Dermis microvascular lymphatic vessel endothelial cell (primary cell): ENCODE measurements at places on chromosomes 3 and 15.

- no peak for DNase-seq
Measured at GRCh38 chr15:67124111-67124510, 58.7 kb downstream of the SMAD3 start.

- no peak for DNase-seq
Measured at GRCh38 chr15:68721886-68722285, 98.8 kb downstream of the ANP32A start.

DNA sequence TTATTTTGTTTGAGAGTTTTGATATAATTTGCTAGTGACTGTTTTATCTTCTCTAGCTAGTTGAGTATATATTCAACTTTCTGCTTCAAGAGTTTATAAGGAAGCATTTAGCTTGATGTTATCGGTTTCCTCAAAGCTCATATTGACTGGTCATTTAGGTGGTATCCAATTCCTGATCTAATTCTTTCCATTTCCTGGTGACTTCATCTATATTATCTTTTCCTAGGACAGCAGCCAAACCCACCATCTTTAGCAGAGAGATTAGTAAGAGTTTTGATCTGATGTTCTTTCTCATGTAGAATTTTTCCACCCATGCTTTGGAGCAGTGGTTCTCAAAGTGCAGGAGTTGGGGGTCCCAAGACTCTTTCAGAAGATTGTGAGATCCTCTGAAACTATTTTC lies 148.6 kb upstream of the STT3B start:
- peak; percentile 49 for DNase-seq

DNA sequence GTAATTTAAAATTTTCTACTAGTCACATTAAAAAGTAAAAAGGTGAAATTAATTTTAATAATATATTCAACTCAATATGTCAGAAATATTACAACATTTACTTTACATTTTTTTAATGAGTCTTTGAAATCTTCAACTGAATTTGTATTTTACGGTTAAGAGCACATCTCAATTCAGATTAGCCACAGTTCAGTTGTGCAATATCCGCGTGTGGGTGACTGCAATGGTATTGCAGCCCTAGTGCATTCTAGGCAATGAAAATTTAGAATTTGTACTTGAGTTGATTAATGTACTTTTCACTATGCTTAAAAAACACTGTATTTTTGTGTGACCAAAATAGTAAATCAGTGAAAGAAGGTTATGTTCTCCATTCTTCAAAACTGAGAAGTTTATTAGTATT lies 57.3 kb downstream of the CEP63 start:
- no peak for DNase-seq

DNA sequence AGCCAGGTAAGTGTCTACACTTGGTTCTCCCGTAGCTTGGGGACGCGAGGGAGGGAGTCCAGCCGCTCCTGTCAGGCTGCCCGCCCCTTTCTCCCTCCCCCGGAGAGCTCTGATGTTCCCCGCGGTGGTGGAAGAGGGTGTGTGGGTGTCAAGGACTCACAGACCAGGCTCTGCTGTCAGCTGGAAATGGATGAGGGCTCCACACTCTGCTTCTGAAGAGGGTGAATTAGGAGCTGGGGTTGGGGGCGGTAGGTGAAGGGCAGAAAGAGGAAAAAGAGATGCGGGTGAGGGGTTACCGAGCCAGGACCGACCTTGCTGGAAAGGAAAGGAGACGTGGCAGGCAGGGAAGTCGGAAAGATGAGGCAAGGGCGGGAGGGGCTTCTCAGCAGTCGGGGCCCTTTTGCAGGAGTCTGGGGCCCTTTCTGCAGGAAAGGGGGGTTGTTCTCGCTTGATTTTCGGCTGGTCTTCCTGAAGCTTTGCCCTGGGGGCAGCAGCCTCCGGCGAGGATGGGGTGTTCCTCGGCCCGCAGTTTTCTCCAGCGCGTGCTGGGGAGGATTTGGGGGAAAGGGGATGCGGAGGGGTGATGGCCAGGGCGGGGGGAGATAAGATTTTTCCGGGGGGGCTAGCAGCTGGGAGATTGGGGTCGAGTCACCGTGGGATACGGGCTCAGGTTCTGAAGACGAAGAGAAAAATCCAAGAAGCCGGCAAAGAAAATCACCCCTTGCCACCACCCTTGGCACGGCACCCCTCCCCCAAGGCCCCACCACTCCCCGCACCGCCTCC lies 602 bp upstream of the BAHD1 start:
- no peak for DNase-seq

- no peak for DNase-seq
Measured at GRCh38 chr3:57864853-57865252, 108.7 kb downstream of the SLMAP start.

DNA sequence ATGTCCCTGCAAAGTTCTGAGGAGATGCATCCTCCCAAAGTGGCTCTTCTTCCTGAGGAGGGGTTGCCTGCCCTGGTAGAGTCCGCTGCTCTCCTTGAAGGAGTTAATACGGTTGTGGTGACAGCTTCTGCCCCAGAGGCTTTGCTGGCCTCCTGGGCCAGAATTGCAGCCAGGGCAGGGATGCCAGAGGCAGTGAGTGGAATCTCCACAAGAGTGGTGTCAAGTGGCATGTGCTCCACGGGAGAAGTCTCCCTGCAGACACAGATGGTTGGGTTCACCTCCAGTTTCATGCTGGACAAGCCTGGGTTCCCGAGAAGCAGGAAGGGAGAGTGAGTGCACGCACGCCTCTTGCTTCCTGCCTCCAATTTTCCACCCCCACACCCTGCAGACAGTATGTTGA lies 105.5 kb downstream of the SLC25A26 start:
- no peak for DNase-seq

DNA sequence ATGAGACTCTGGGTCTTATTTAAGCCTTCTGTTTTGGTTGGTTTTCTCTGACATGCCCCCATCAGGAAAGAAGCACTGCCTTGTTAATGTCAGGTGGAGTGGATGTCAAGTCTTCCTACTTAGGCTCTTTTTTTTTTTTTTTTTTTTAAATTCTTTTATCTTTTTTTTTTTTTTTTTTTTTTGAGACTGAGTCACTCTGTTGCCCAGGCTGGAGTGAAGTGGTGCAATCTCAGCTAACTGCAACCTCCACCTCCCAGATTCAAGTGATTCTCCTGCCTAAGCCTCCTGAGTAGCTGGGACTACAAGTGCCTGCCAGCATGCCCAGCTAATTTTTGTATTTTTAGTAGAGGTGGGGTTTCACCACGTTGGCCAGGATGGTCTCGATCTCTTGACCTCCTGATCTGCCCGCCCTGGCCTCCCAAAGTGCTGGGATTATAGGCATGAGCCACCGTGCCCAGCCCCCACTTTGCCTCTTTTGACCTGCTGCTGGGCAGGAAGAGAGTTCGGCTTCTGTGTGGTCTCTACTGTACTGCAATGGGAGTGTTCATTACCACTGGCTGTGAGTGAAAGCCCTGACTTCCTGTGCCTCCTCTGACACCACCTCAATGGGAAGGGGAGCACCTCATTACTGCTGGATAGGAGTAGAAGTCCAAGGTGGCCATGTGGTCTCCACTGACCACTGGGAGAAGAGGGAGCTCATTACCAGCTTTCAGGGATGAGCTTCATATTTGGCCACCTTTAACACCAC lies 10.9 kb downstream of the CTDSPL start:
- no peak for DNase-seq

DNA sequence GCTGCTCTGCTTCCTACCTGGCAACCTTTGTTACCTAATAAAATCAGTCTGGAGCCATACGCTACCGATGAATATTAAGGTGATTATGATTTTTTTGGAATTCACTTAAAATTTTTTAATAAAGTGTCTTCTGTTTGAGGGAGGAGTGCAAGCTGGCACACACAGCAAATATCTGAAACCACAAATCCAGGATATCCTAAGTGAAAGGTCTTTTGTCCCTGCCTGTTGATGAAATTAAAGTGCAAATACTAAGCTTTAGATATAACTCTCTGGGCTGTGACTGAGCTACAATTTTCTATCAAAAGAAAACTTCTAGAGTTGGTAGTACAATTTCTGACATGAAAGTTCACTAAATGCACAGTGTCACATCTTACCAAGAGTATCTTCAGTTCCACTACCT lies 23.7 kb downstream of the HACD2 start:
- no peak for DNase-seq

GRCh38 chr15:84862214-84862975 lies 22.1 kb upstream of the SLC28A1 start:
- no peak for DNase-seq

- no peak for DNase-seq
Measured at GRCh38 chr3:18968120-18968519, 180.2 kb upstream of the KCNH8 start.

GRCh38 chr3:193569119-193569518 lies 14.4 kb upstream of the ATP13A4 start:
- no peak for DNase-seq

GRCh38 chr3:187319699-187320302 lies 28.3 kb upstream of the MASP1 start:
- peak; percentile 59 for DNase-seq

DNA sequence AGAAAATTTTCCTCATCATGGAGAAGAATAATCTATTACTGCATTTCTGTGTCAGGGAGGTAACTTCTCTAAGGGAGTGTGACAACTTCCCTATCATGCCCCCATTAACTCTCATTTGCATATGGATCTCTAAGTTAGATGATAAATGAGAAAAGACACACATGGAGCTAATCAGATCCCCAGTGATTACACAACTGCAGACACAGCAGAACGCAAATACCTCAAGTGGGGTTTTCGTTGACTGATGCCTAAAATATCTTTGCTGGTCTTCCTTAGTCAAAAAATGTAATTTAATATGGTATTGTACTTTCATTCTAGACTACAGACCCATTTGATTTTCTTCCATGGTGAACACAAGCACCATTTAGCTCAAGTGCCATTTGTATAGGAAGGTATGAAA lies 630.5 kb downstream of the TBL1XR1 start:
- DNase-seq, result no peak

GRCh38 chr3:112230033-112230432 lies 64.0 kb downstream of the SLC9C1 start:
- no peak for DNase-seq

DNA sequence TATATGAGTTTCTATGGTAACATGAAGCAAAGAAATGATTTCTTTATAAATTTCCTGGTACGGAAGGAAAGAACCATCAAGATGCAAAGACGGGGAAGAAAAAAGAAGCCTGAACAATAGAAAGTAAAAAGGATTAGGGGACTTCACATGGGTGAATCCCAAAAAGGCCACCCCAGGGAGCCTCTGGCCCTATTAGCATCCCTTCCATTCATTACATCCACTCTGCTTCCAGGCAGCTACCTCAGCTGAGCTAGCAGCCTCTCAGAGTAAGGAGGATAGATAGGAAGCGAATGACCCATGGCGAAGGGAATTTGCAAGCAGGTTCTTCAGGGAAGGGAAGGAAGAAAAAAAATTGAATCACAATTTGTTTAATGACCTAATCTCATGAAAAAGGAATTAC lies 81.6 kb downstream of the GABRB3 start:
- no peak for DNase-seq

DNA sequence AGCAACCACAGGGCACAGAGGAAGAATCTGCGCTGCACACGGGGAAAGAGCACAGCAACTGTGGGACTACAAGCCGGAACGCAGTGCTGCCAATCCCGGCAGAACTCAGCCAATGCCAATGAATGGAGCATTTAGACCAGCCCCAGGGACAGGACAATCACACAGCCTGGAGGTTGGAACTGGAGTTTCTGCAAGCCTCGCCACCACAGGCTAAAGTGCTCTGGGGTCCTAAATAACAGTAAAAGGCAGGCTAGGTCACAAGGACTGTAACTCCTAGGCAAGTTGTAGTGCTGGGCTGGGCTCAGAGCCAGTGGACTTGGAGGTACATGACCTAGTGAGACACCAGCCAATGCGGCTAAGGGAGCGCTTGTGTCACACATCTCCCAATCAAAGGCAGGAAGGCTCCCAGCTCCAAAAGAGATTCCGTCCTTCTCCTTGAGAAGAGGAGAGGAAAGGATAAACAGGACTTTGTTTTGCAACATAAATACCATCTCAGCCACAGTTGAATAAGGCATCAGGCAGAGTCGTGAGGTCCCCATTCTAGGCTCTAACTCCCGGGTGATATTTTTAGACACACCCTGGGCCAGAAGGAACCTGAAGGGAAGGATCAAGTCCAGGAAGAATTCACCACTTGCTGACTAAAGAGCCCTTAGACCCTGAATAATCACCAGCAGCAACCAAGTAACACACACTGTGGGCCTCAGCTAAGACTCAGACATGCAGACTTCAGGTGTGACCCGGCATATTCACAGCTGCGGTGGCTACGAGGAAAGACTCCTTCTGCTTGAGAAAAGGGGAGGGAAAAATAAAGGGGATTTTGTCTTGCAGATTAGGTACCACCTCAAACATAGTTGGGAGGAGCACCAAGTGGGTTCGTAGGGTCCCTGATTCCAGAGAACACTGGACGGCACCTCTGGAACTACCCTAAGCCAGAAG lies 85.5 kb upstream of the XXYLT1 start:
- DNase-seq, result no peak

DNA sequence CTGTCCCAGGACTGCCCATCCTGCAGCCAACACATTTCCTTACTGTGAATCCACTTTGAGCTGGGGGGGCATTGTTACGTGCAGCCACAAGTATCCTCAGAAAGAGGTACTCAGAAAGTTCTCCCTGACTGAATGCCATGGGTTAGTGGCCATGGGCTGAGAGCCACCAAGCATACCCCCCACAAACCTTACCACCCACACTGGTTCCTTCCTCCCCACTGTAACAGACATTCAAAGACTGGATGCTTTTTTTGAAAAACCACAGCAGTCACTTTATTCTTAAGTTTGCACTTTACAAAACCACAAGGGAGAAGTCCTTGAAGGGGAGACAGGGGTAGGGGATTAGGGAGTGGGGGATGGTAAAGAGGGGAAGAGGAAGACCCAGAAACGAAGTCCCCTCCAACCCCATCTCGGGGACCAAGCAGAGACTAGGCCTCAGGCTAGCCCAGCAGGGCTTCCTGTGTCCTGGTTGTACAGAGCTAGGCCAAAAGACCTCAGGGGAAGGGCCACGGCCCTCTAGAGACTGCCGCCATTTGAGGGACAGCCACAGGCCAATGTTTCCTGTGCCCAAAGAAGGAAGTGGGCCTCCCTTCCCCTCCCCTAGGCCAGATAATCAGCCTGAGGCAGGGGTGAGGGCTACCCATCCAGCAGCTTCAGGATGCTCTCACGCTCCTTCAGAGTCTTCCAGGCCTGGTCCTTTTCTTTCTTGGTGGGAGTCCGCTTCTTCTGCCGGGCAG lies 10.1 kb upstream of the CAMK1 start:
- no peak for DNase-seq

- no peak for DNase-seq
Measured at GRCh38 chr3:190302212-190302867, 19.9 kb downstream of the CLDN1 start.

GRCh38 chr3:45011756-45012508 lies 14.2 kb upstream of the CLEC3B start:
- no peak for DNase-seq

DNA sequence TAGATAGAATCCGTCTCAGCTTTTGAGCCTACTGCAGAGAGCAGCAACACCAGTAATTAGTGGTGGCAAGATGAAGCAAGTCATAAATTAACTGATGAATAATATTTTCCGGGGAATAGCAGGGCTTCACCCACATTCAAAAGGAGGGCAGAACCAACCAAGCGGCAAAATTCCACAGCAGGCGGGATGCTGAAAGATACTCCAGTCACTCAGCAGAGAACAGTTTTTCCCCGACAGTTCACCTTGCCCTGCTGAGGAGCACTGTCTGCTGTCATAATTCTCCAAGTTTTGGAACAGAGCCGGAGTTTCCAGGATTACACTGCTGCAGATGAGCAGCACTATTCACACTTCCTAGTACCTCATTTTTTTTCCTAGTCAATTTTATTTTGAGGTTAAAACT lies 274.7 kb downstream of the CD47 start:
- no peak for DNase-seq
